COLO829 (cell line): ENCODE measurements at places on chromosomes 1 and 21.

DNA sequence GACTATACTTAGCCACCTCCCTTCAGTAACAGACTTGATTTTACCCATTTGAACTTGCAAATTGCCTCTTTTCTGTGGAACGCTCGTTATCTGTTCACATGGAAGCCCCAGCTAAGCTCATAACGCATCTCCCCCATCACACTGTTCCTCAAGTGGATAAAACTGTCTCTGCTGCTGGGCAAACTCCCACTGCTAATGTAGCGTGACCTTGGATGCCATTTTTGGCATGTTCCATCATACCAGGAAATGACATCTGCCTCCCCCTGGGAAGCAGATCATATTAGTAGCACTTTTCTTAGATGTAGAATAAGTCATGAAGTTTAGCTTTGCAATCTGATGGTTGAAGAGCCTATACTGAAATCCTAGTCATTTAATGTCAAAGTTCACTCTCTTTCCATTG is 528.7 kb upstream of the PLXNA2 start:
- no peak for DNase-seq

DNA sequence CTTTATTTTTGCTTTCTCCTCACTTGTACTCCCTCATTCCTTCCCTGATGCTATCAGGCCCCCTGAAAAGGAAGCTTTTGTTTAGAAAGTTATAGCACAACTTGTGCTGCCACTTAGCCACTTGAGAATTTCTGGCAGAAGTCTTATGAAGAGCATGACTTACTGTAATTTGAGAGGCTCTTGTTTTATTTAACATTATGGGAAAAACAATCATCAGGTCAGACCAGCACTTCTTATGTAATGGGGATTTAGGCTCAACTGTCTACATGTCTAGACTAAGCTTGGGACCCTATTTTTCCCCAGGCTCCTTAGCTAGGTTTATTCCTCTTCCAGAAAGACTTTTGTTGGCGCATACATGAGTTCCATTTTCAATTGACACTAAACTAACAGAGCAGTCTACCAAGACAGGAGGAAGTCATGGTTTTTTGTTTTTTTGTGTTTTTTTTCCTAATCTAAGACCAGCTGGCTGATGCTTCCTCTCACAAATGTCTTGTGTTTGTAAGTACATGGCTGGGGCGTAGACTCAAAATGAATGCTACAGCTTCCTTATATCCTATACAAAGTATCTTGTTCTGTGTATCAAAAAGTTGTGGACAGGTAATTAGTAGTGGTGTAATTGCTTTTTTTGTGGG is 31.5 kb downstream of the TNFSF4 start:
- DNase-seq: no peak

- DNase-seq: peak; percentile 13
Measured at GRCh38 chr1:38489844-38490270, 369.7 kb downstream of the RRAGC start.

DNA sequence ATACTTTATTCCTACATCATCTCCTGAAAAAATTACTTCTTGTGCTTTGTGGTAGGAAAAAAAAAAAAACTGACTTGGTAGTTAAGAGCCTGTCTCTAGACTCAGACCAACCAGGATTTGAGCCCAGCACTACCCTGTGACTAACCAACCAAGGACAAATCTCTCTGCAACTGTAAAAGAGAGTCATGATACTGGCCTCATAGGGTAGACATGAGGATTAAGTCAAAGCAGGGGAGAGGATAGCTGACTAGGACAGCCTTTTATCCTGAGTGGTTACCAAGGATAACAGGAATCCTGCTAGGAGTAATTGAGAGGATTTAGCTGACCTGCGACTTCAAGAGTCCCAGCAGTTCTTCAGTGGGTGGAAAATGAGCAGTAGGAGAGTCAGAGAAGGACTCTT is 112.8 kb downstream of the C1orf21 start:
- no peak for DNase-seq

DNA sequence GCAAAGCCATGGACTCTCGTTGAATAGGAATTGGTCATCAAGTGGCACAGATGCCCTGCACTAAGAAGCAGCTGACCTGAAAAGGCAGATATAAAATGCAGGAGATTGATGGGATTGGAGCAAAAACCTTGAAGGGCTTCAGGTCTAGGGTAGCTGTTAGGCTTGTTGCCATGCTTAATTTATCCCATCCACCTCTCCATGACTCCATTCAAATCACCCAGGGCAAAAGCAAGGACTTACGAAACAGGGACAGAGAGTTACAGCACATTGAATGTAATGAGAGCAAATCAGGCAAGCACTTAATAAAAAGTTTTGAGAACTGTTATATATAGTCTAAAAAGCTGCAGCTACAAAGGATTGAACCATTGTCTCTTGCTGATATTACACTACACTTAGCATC is 298.2 kb upstream of the ESRRG start:
- DNase-seq: no peak

DNA sequence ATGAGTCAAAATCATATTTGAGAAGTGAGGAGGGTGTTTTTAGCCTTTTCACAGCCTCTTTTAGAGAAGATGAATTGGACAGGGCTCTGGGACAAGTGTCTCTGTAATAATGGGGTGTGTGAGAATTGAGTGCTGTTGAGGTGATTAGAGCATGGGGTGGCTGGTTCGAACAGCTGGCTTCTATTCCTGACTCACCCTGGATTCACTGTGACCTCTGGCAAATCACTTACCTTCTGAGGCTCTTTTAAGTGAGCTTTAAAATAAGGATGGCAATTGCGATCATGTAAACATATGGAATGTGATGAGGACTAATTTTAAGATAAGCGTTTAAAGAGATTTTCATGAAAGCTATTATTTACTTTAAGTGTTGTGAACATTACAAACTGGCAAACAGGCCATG is 243.4 kb downstream of the ADGRL2 start:
- no peak for DNase-seq

- peak; percentile 91 for DNase-seq
Measured at GRCh38 chr1:52002038-52002917, 11.8 kb upstream of the RAB3B start.

DNA sequence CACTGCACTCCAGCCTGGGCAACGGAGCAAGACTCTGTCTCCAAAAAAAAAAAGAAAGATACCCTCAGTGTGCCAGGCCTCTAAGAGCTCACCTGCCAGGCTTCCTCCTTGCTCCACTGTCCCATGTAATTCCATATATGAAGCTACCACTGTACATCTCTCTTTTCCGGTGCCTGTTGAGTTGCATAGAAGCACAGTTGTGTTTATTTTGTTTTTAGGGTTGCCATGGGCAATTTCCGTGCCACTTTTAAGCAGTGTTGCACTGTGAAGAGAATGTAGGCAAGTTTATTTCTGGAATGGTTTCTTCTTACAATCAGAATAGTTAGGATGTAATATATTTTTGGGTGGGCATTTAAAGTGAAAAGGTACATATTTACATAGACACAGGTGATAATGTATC is 23.3 kb downstream of the MR1 start:
- DNase-seq: no peak

DNA sequence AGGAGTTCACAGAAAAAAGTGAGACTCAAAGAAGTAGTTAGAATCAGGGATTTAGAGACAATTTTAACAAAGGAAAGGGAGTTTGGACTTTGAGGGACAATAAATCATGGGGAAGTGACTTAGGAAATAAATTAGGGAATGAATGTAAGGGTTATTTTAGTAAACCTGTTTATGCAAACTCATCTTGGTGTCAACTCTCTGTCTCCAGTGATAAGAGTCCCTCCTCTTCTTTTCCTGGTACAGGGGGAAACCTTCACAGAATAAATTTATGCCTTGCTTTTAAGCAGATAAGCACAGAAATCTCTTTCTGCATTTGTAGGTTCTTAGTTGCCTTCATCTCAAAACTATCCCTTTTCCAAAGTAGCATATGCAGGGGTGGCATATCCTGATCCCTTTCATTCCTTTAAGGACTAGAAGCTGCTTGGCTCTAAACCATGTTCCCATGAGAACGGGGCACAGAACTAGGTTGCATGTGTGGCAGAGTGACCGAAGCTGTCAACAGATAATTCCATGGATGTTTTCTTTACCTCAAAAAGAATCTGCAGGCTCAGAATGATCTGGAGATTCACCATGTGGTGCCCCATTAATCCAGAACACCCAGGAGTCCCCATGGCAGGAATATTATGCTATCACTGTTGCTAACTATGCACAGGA is 155.4 kb downstream of the ZNF648 start:
- DNase-seq: no peak

- no peak for DNase-seq
Measured at GRCh38 chr1:46689356-46689755, 17.7 kb downstream of the TEX38 start.

DNA sequence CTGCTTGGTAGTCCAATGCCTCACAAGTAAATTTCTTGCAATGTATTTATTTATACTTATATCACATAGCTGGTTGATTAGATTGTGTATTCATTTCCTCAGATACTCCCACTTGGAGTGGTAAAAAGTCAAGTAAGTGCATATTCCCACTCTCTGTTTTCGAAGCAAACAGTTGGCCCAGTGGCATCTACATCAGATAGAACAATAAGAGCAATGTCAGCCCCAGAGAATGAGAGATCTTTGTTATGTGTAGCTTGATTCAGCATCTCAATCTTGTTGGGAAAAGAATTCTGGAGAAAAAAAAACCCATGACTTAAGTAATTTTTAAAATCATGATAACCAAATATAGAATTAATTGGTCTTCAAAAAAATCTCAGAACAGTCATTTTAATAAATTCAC is 25.5 kb downstream of the RGL1 start:
- DNase-seq: peak; percentile 63

- peak; percentile 84 for DNase-seq
Measured at GRCh38 chr1:218585511-218586184, 240.5 kb downstream of the TGFB2 start.

DNA sequence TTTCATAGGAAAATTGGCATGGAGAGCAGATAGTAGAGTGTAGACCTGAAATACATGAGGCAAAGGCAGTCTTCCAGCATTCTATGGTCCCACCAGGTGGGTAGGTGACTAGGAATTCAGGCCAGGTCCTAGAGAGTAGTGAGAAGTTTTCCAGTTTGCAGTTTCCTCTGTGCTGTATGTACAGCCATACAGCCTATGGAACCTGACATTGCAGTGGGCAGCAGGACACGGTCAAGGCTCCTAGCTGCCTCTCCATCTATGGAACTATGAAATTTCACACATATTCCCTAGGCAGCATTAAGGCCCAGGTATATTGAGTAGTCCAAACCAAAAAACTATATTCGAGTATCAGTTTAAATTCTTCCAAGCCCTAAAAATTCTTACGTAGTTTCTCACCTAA is 16.3 kb downstream of the POGK start:
- DNase-seq: no peak

DNA sequence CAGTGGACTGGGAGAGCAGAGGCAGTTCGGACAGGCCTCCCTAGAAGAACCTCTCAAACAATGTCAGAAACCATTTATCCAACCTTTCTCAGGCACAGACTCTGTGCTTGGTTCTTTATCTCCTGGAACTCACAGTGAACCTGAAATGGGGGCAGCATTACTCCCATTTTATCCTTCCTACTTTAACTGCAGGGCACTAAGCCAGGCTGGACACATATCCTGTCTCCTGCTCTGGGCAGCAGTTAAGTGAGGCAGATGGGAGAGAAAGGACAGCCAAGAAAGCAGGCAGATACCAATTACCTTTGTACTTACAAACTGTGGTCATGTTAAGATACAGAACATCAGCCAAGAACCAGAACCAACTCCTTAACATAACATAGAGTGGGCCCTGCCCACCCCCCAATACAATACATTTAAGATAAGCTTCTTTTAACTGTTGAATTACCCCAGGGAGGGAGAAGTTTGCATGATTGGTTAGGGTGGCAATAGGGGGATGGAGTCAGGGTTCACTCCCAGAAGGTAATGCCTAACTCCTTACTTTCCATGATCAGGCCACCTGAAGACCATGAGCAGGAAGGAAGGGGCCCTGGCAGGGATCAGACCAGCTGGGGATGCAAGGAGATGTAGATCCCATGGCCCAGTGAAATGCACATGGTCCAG is 10.9 kb downstream of the KDF1 start:
- no peak for DNase-seq

GRCh38 chr1:207565546-207566468 is 69.8 kb downstream of the CR1 start:
- DNase-seq: no peak

DNA sequence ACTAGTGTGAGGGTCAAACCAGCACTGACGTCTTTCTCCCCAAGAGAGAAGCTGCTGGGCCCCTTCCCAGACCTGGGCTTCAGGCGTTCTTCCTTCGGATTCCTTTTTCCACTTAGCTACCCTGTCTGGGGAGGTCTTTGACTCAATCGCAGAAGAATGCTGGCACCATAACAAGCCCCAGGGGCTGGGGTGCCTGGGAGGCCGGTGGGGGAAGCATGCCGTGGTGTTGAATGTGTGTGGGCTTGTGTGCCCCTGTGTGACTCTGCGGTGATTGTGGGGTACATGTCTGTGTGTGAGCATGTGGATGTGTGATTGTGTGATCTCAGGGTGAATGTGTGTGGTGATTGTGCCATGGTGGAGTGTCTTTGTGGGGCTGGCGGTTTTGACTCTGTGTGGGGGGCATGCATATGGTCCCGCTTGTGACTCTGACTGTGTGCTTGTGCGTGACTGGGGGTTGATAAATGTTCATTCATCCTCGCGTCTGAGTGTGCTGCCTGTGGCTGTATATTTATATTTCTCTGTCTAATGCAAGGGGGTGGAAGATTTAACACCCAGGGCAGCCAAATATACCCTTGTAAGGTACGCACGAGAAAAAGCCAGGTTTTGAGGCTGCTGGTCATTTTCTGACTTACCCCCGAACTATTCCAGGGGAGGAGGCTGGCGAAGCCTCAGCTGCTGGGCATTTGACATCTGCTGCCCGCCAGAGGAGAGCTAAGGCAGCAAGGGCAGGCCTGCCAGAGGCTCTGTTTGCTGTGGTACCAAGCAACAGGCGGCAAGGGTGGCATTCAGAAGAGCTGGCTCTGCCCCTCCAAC is 1.1 kb upstream of the SYNC start:
- no peak for DNase-seq
